ENCODE measurements at places on chromosomes 1 and 21.

GRCh38 chr1:86849756-86850155 lies 64.2 kb downstream of the SELENOF start:
- DNase-seq = no peak

DNA sequence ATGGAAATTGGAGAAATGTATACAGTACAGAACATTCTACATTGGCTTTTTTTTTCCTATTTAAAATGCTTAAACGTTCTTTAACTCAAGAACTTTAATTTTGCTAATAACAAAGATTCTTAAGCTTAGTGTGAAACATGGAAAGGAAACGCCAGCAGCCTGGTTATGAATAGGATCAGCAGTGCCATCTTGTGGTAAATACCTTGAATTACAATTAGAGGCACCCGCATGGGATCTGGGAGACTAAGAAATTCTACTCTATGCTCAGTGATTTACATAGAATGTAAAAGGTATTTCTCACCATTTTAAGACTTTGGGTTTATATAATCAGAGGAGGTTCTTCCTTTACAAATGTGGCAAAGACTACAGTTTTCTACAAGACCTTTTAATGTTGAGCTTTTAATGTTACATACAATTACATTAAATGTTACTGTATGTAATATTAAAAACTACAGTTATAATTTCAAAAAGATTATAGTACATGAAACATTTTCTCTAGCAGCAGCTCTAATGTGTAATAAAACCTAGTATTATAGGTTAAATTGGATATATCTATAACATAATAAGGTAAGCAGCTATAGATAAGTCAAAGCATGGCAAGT lies 32.1 kb upstream of the APOBEC4 start:
- DNase-seq = peak; percentile 30

DNA sequence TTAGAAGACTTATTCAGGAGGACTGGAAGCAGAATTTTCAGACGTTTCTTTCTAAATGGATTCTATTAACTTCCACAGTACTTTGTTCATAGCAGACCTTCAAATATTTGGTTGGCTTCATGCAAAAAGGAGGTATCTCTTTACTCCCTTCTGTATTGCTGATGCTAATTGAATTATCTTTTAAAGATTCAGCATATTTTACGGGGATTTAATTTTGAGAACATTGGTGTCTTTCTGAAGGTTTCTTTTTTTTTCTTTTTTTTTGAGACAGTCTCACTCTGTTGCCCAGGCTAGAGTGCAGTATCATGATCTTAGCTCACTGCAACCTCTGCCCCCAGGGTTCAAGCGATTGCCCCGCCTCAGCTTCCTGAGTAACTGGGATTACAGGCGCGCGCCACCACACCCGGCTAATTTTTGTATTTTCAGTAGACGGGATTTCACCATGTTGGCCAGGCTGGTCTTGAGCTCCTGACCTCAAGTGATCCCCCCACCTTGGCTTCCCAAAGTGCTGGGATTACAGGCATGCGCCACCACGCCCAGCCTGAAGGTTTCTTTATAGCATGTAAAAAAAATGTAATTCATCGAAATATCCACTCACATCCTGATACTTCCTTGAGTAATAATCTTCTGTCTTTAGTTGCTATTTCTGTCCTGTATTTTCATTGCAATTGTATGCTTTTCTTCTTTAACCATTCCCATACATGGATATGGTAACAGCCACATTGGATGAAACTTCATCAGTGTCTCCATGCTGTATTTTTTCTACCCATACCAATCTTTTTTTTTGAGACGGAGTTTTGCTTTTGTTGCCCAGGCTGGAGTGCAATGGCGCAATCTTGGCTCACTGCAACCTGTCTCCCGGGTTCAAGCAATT lies 14.5 kb downstream of the CNST start:
- DNase-seq = no peak

GRCh38 chr1:171742577-171742922 lies 685 bp upstream of the VAMP4 start:
- DNase-seq = peak; percentile 13

DNA sequence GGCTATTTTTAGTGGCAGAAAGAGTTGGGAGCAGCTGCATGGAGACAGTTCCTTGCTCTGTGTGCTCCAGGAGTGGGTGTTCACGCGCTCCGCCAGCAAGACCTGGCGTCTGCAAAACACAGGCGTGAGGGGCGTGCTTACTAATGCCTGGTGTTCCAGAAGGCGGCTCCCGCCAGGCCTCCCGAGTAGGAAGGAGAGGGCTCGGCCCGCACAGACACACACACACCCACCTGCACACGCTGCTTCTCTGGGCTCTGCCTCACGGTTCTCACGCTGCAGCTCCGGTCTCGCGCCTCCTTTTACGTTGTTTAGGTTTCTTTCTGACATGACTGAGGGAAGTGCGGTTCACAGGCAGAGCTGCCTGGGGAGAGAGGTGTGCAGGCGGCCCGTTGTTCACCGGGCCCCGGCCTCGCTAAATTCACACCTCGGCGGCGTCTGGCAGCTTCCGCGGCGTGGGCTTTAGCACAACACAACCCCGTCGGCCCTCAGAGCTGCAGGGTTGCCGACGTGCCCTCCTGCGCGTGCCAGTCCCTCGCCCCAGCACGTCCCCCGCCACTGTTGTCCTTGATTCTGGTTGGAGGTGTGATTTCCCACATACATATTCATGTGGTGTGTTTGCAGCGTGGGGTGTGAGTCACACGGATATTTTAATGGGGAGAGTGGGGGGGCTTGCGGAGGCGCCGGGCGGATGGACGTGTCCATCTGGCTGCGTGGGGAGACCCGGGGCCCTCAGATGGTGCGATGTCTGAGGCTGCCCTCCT lies 77.0 kb downstream of the SKI start:
- no peak for DNase-seq

DNA sequence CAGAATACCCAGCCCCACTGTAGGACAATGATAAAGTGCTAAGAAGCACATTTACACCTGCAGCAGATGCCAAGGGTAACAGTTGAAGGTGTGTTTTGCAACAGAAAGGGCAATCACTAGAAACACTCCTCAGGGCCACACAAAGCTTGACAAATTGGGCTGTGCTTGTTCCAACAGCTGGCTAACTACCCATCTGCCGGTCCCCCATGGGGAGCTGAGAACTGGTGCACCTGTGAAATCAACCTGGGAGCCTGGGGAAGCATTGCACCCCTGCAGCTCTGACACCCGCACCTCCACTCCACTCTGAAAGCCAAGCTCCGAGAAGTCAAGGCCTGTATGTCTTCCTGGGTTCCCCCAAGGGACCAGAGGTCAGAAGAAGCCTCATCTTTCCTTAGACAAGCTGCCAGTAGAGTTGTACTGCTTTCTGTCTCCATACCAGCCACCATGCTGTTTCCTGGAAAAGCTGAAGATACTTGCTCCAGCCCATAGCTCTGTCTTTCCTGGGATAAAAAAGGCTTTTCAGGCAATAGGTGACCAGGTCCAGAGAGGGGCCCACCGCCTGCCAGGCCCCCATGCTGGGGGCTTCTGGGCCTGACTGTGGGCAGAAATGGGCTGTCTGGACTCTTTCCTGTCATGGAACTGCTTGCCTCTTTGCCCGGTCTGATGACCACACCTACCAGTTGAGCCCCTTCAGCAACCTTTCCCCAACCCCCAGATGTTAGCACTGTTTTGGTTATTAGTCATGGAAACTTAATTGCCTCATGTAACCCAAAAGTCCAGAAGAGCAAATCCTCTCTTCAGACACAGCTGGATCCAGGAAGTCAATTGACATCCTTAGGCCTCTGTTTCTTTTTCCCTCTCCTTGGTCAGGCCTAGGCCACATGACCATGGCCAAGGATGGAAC lies 93.6 kb downstream of the KIF14 start:
- no peak for DNase-seq

GRCh38 chr1:153488731-153489130 lies 28.3 kb upstream of the S100A7 start:
- DNase-seq = no peak

GRCh38 chr1:74733604-74734484 lies 892 bp downstream of the TYW3 start:
- peak; percentile 31 for DNase-seq

DNA sequence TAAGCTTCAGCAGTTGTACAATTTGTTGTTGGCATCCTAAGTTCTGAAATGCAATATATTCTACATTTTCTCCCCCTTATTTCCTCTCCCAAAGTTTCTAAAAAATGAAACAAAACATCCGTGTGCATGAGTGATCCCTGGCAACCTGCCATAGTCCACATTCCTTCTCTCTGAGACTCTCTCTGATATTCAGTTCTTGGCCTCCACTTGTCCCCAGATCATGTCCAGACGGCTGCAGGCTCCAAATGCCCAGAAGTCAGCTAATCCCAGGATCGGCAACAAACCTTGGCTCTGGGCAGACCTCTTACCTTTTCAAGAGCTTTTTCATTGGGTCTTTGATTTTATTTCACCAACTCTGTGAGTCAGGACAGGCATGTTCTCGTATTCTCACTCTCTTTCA lies 187.8 kb downstream of the ETS2 start:
- DNase-seq = no peak

DNA sequence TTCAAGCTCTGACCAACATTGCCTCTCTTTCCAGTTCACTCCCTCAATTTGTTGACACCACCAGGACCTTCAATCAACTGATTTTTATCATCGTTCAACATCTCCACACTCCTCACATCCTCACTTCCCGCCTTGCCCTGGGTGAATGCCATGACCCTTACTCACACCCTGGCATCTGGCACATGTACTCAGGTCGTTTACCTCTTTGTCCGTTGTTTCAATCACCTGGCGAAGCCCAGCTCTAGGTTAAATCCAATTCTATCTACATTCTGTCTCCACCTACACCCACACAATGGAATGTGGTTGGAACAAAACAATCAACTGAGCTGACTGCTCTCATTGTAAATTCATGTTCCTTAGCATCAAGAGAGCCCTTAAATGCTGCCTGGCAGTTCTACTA lies 24.2 kb upstream of the TBX15 start:
- no peak for DNase-seq

DNA sequence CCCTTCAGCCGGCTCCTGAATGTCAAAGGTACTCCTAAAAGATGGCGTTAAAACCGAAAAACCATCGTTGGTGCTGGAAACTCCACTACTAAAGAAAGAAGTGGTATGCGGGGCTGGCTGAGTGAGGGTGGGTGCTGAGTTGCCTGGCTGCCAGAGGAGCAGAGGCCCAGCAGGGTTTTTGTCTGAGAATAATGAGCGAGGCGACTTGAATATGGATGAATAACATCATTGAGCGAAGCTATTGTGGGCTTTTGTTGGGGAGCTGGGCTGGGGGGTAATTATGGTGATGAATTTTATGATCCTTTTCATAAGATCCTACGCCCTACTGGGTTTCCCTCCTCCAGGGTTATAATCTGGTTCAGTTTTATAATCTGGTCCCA lies 2.0 kb downstream of the PDPN start:
- DNase-seq = no peak

- no peak for DNase-seq
These were observed 206.3 kb downstream of the SIPA1L2 start for GRCh38 chr1:232423591-232423990.

DNA sequence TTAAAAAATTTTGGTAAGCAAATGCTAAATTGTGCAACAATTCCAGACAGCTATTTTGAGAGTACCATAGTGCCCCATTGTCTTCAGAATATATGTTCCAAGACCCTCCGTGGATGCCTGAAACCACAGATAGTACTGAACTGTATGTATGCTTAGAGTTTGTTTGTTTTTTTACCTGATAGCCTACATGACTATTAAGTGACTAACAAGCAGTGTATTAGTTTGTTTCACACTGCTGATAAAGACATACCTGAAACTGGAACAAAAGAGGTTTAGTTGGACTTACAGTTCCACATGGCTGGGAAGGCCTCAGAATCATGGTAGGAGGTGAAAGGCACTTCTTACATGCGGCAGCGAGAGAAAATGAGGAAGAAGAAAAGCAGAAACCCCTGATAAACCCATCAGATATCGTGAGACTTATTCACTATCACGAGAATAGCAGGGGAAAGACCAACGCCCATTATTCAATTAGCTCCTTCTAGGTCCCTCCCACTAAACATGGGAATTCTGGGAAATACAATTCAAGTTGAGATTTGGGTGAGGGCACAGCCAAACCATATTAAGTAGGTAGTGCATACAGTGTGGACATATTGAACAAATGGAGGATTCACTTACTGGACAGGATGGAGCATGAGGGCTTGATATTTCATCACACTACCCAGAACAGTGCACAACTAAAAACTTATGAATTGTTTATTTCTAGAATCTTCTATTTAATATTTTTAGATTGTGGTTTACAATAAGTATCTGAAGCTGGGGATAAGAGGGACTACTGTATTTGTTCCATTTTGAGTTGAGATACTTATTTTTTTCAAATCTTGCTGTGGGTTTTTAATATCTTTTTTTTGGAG lies 78.5 kb downstream of the LHX9 start:
- no peak for DNase-seq
